Pons (tissue), 1 donor: ENCODE measurements at places on chromosomes 2 and 18.

DNA sequence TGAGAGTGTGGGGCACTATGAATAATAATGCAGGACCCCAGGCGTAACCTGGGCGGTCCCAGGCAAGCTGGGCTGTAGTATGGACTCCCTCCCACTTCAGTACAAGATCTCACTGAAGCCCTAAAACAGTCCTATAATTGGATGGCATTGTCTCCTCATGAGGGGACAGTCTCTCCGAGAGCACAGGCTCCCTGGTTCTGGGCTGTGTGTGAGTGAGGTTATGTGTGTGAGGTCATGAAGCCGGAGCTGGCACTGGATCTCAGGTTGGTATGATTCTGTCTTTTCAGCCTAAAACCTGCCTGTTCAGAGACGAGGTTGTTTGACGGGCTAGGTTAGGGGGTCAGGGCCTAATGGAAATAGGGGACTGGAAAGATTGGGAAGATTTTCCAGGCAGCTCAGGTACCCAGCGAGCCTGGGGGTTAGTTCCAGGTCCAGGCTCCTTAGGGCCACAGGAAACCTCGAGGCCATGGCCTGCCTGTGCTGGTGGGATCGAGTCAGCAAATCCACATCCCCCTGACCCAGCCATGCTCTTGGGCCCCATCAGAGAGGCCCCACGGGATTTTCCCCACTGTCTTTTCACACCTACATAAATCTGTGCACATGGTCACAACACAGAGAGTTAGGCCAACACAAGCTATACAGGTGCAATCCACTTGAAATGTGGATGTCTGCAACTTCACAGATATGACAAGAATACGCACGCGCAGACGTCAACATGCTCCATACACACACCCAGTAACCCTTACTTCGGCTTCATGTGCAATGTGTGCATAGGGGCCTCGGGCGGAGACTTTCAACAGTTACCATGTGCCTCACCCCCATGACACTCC is 94.8 kb downstream of the INHBB start:
- no peak for DNase-seq

GRCh38 chr2:75800456-75800855 is 89.7 kb upstream of the GCFC2 start:
- no peak for DNase-seq

GRCh38 chr2:16587601-16588000 is 78.0 kb downstream of the CYRIA start:
- no peak for DNase-seq

DNA sequence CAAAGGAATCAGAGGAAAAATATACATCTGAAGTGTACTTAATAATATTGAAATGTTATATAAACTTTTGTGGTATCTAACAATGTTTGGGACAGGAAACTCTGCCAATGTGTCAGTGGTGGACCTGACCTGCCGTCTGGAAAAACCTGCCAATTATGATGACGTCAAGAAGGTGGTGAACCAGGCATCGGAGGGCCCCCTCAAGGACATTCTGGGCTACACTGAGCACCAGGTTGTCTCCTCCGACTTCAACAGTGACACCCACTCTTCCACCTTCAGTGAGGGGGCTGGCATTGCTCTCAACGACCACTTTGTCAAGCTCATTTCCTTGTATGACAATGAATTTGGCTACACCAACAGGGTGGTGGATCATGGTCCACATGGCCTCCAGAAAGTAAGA is 32.6 kb downstream of the CALCRL start:
- DNase-seq = no peak

DNA sequence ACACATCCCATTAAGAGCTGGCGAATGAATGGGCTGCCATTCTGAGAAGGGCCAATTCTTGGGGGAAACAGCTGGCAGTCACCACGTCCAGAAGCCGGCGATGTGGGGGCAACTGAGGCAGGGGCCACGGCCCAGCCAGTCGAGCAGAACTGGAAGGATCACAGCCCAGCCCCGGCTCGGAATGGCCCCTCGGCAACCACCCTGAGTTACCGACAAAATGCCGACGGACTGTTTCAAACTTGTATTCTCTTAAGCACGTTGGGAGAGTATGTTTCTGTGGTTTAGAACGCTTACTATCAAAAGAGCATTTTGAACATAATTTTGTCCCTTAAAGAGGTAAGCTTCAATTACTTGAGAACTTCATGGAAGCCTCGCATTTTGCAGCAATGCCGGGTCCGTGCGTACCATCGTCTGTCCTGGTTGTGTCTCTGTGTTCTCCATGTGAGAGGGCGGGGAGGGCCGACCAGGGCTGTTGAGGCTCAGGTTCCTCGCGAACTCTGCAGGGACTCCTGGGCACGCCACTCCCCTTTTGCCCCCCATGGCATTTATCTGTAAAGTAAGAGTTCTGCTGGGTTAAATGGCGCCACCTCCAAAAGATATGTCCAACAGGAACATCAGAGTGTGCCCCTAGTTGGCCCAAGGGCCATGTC is 155.9 kb downstream of the TWIST2 start:
- no peak for DNase-seq

DNA sequence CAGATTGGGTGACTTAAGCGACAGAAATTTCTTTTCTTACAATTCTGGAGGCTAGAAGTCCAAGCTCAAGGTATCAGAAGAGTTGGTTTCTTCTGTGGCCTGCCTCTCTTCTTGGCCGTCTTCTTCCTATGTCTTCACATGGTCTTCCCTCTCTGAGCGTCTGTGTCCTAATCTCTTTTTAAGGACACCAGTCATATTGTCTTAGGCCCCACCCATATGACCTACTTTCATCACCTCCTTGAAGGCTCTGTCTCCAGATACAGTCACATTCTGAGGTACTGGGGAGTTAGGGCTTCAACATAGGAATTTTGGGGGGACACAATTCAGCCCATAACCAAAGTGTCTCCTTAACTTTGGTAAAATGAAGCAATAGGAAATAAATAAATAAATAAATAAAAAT is 110.9 kb upstream of the EPC2 start:
- DNase-seq = no peak

- DNase-seq = no peak
These were observed 24.0 kb upstream of the TEX261 start for GRCh38 chr2:71018625-71019024.

DNA sequence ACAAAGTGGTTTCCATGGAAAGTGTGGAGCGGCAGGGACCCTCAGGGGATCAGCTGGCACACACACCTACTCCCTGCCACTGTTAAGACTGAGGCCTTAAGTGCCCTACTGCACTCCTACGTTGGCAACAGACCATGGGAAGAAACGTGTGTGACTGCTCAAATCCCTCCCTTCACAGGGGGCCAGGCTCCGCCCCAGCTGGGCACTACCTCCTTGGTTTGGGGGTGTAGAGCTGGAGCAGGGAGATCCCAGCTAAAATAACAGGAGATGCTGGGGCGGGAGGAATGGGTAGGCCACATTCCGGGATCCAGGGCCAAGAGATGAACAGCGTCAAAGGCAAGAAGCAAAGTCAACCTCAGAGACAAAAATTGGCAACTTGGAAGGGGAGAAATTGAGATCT is 231.0 kb downstream of the EN1 start:
- no peak for DNase-seq

DNA sequence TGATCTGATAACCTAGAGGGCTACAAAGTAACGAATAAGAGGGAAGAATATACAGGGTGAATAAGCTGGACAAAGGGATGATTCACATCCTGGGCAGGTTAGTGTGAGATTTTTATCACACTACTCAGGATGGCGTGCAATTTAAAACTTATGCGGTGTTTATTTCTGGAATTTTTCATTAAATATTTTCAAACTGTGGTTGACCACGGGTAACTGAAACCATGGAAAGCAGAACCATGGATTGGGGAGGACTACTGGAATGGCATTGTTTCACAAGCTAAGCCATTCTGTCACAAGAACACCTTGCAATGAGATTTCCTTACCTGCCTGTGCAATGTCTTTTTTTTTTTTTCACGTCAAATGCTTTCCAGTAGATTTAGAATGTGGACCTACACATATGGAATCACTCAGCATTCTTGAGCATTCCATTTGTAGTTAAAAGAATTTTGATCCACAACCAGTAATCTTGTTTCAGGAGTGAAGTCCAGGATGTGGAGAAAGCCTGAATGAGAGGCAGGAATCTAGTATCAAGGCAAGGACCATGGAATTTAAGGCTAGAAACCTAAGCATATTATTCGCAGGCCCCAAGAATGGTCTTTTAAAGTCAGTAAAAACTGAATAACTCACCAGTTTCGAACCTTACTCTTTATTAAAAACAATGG is 8.0 kb upstream of the CDK15 start:
- DNase-seq = no peak

DNA sequence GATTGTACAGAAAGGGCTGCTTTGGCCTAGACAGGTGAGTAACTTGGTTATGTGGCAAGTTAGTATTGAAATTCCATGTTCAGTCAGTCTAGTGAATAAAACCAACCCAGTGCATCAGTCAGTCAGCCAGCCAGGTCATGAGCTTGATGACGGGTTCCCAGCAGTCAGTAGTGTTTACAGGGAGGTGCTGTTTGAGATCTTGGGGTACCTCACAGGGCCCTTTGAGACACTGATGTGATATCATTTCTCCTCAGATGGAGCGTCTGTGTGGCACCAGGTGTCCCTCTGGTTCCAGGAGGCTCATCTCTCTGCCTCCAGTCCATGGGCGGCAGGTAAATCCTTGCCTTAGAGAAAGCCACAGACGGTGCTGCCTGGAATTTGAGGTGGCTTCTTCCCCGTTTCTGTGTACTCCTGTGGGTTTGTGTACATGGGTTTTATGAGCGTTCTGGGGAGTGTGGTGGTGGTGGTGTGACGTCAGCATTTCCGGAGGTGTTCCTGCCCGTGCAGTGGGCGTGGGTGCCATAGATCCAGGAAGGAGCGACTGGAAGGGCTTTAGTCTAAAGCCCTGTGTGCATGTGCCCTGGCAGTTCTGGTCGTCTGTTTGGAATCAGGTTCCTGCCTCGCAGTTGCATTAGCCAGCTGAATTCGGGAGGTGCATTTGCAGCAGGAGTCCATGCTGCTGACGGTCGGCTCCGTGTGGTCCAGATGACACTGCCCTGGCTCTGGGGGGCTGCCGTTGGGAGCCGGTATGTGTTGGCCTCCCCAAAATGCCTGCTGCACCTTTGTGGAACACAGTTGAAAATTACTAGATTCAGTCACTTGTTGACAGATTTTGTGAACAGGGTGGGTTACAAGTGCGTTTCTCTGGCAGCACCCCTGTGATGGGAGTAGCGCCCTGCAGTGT is 2.1 kb downstream of the CTDP1 start:
- no peak for DNase-seq

GRCh38 chr2:187438455-187438854 is 9.6 kb downstream of the CALCRL start:
- DNase-seq = peak; percentile 74
